Spleen (tissue), 13 donors: ENCODE measurements at places on chromosomes 3 and 15. TPM values are rescaled to one million over a fixed set of nuclear protein-coding genes. Genes with fewer than 3 reads are reported as not detected.
A peak's percentile ranks its signal among the peaks of the same experiment; 100 is the strongest.

GRCh38 chr3:98702166-98702565 is 61.0 kb upstream of the ST3GAL6 start:
- no peak for DNase-seq
- H3K36me3 ChIP-seq = no peaks in the 10 kb centered on the region
- H3K27ac ChIP-seq = no peak overlapping the region
- H3K27me3 ChIP-seq = no peaks in the 10 kb centered on the region

DNA sequence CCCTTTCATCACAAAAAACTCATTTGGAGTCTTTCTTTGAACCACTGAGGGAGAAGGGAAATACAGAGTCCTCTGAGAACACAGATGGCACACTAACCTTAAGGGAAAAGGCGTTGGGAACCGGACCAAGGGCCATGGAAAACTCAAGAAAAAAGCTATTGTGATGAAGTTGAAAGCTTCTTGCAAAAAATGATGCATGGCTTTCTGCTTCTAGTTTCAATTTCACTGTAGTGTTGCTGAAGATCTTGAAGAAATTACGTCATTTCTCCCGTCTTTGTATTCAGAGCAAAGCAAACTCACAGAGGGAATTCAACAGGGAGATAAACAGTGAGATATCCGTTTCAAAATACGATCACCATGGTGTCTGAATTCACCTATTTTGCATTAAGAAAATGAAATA is 642.3 kb upstream of the ADAMTS9 start:
- H3K36me3 ChIP-seq = no peaks in the 10 kb centered on the region
- no peaks in the 10 kb centered on the region for H3K27me3 ChIP-seq
- H3K4me1 ChIP-seq = peaks cover 15% of the 10 kb centered on the region

GRCh38 chr15:60682615-60683014 is 203.7 kb upstream of the ICE2 start:
- DNase-seq = no peak
- no peaks in the 10 kb centered on the region for H3K27me3 ChIP-seq
- no peaks in the 10 kb centered on the region for H3K4me1 ChIP-seq
- no peak overlapping the region for H3K27ac ChIP-seq
- no peaks in the 10 kb centered on the region for H3K36me3 ChIP-seq

DNA sequence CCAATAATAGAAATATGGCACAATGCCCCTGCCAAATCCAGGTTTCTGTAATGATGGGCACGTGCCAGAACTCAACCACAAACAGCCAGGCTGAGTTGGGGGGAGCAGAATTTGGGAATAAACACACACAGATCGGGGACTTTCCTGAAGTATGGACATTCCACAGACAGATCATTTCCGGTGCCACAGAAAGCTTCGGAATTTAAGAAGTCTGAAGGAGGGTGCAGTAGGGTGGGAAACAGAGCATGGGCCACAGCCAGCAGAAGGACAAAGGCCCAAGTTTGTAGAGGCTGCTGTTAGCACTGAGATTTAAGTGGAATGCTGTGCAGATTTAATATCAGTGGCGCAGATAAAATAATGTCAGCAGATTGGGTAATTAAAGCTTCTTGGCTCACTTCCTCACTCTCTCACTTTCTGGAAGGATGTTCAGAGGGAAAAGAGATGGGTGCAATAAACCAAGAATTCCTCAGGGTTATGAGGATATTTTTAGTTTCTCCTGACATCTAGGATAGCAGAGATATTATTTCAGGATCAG is 67.4 kb downstream of the MYLK start:
- H3K36me3 ChIP-seq = no peaks in the 10 kb centered on the region
- no peaks in the 10 kb centered on the region for H3K4me1 ChIP-seq
- H3K27me3 ChIP-seq = no peaks in the 10 kb centered on the region
- H3K4me3 ChIP-seq = no peak overlapping the region

DNA sequence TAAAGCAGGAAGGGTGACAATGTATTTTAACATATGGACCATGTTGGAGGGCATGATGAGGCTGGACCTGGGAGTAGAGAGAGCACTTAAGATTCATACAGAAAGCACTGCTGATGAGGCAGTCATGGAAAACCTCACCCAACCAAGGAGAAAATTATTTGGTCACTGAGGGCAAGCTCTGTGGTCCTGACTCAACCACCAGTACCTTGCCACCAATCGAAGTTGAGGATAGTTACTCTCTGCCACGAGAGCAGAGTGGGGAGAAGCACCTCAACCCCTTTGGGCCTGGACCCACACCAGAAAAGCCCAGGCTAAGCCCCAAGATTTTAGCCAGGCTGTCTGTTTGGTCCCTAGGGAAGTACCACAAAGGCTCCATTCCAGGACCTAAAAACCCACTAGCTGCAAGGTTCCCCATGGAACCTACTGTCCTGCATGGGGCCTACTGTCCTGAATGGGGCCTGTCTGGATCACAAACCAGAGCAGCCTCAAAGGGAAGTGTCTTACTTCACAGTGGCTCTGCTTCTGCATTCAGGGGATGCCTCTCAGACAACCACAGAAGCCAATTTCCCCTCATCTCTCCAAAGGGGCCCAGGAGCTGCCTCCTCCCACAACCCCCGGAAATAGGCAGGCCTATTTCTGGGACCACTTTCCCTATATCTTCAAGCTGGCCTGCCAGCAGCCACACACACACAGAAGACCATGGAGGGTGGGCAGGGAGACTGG is 4.2 kb downstream of the CCDC71 start:
- H3K27me3 ChIP-seq = no peaks in the 10 kb centered on the region
- no peak overlapping the region for H3K4me3 ChIP-seq
- H3K36me3 ChIP-seq = peaks cover 29% of the 10 kb centered on the region
- H3K4me1 ChIP-seq = peaks cover 48% of the 10 kb centered on the region
- no peak overlapping the region for H3K27ac ChIP-seq

GRCh38 chr15:28026221-28026620 is 72.9 kb downstream of the OCA2 start:
- no peaks in the 10 kb centered on the region for H3K4me1 ChIP-seq
- no peak for DNase-seq
- no peak overlapping the region for H3K27ac ChIP-seq
- H3K27me3 ChIP-seq = no peaks in the 10 kb centered on the region

DNA sequence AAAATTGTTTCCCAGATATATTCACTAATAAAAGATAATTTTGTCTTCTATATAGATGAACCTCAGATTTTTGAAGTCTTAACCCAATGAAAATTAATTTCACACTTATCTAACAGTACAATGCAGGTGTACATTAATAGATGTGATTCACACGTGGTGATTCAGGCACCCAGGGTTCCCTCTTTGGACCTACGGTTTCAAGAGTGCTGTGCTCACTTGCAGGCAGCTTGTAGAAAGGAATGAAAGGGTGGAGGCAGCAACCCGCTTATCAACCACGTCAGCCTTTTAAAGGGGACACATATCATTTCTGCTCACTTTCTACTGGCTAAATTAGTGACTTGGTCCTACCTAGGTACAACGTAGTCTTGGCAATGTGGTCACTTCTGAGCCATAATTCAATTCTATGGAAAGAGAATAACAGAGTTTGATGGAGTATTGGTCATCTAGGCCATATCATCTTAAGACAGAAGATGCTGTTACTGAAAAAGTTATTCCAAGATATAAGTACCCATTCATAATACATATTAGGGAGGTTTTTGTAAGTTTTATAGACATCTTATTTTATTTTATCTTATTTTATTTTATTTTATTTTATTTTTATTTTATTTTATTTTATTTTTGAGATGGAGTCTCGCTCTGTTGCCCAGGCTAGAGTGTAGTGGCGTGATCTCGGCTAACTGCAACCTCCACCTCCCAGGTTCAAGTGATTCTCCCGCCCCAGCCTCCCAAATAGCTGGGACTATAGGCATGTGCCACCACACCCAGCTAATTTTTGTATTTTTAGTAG is 37.9 kb downstream of the ACP3 start:
- no peaks in the 10 kb centered on the region for H3K27me3 ChIP-seq
- H3K36me3 ChIP-seq = no peaks in the 10 kb centered on the region
- H3K4me1 ChIP-seq = peaks cover 6% of the 10 kb centered on the region

- no peak overlapping the region for H3K4me3 ChIP-seq
- H3K27me3 ChIP-seq = no peaks in the 10 kb centered on the region
- H3K27ac ChIP-seq = no peak overlapping the region
- H3K4me1 ChIP-seq = no peaks in the 10 kb centered on the region
Observed at GRCh38 chr15:78316283-78317083, 17.1 kb upstream of the SKIC8 start.

The PRSS50 gene
- total RNA-seq = 0.14 TPM

DNA sequence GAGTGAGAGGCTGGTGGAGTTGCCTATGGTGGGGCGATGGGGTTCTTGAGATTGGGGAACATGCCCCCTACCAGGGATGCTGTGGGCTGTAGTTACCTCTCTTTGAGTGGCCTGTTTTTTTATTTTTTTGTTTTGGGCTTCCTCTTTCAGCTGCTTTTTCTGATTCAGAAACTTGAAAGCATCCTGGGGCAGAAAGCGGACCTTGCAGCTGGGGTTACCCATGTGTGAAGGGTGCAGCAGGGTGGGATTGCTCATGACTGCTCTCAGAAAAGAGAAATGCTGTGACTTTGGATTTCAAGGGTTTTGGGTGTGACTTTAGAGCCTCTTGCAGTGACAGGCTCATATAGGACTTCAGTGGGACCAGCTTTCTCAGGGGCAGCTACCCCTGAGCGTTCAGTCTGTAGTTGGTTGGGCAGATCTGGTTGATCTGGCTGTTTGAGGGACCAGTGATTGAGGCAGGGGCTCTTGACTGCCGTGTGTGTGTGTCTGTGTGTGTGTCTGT is 1.8 kb downstream of the LIMD1 start:
- peak overlapping the region; percentile 89 for H3K4me3 ChIP-seq
- H3K27ac ChIP-seq = peak overlapping the region; percentile 88
- peak; percentile 88 for DNase-seq
- H3K27me3 ChIP-seq = no peaks in the 10 kb centered on the region

GRCh38 chr15:40445421-40445922 is 4.7 kb downstream of the BAHD1 start:
- H3K36me3 ChIP-seq = no peaks in the 10 kb centered on the region
- no peak overlapping the region for H3K27ac ChIP-seq
- no peaks in the 10 kb centered on the region for H3K27me3 ChIP-seq
- no peak overlapping the region for H3K4me3 ChIP-seq
- no peak for DNase-seq
- peaks cover 16% of the 10 kb centered on the region for H3K4me1 ChIP-seq

DNA sequence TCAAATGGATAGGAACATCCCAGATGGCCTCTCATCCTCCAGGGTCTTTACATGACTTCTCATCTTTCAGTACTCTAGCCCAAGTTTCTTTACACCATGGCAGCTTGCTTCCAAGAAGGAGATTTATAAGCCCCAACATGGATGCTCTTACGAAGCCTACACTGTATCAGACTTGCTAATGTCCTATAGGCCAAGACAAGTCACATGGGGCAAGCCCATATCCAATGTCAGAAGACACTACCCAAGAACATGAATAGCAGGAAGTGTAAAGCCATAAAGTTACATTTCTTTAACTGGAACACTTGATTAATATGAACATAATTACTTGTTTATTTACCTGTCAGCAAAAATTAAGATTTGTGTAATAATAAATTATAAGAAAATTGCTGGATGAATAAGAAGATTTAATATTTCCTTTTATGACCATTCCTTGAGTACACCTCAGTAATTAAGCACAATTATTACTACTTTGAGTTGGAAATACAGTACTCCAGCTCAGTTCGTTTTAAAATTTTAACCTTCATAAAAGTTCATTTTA is 5.1 kb downstream of the SPESP1 start:
- peaks cover 5% of the 10 kb centered on the region for H3K27me3 ChIP-seq
- no peak overlapping the region for H3K4me3 ChIP-seq
- no peaks in the 10 kb centered on the region for H3K36me3 ChIP-seq

DNA sequence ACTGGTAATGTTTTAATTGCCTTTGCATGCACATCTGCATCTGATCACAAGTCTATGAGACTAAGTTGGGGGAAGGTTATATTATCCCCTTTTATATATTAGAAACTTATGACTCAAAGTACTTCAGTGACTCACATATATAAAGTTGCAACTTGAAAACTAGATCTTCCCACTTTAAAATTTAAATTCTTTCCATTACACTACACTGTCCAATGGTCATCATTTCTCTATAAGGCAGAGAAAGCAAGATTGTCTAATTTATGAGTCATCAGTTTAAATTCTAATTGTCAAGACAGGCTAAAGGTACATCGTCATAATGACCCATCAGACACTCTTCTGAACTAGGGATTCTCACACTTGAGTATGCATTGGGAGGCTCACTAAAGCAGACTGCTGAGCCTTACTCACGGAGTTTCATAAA is 37.9 kb downstream of the CPA3 start:
- H3K27ac ChIP-seq = no peak overlapping the region
- no peaks in the 10 kb centered on the region for H3K4me1 ChIP-seq
- H3K4me3 ChIP-seq = no peak overlapping the region
- H3K27me3 ChIP-seq = peaks cover 11% of the 10 kb centered on the region

The RTP3 gene
- total RNA-seq = not detected

The PLAAT1 gene
- total RNA-seq = not detected

GRCh38 chr3:161745741-161746140 is 249.1 kb downstream of the OTOL1 start:
- H3K27ac ChIP-seq = no peak overlapping the region
- no peaks in the 10 kb centered on the region for H3K36me3 ChIP-seq
- no peak for DNase-seq
- no peaks in the 10 kb centered on the region for H3K27me3 ChIP-seq
- H3K4me3 ChIP-seq = no peak overlapping the region
- no peaks in the 10 kb centered on the region for H3K4me1 ChIP-seq

- no peak overlapping the region for H3K27ac ChIP-seq
- H3K27me3 ChIP-seq = no peaks in the 10 kb centered on the region
- H3K4me1 ChIP-seq = peaks cover 4% of the 10 kb centered on the region
- H3K36me3 ChIP-seq = no peaks in the 10 kb centered on the region
Observed at GRCh38 chr3:141523615-141524375, 37.0 kb downstream of the RASA2 start.
